ENCODE measurements at places on chromosomes 4 and X.

- DNase-seq = no peak
These were observed 291.8 kb upstream of the PRKX start for GRCh38 chrX:4005281-4005680.

GRCh38 chrX:154355776-154356140, 18.7 kb downstream of the FLNA start:
- no peak for DNase-seq

GRCh38 chr4:5976921-5977320, 41.3 kb downstream of the C4orf50 start:
- DNase-seq = no peak

DNA sequence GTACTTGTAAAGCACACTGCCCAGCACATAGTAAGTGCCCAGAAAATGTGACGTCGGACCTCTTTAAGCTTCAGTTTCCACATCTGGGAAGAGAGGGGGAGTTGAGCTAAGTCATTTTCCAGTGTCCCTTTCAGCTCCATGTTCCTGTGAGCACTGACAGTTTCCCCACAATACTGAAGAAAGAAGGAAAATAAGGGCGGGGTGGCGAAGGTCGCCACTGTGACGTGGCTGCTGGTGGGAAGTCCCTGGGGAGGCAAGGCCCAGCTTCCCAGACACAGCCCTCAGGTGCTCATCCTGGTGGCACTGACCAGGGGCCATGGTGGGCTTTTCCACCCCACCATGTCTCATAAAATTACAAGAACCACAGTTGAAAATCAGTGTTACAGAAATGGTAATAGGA, 121.8 kb downstream of the PTTG2 start:
- no peak for DNase-seq

DNA sequence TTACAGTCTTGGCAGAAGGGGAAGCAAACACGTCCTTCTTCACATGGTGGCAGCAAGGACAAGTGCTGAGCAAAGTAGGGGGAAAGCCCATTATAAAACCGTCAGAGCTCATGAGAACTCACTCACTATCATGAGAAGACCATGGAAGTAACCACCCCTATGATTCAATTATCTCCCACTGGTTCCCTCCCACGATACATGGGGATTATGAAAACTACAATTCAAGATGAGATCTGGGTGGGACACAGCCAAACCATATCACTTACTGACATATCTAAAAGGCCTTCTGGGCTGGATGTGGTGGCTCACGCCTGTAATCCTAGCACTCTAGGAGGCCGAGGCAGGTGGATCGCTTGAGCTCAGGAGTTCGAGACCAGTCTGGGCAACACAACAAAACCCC, 117.1 kb upstream of the USP9X start:
- no peak for DNase-seq

- no peak for DNase-seq
These were observed 2.2 kb downstream of the GRIA2 start for GRCh38 chr4:157222771-157223160.

DNA sequence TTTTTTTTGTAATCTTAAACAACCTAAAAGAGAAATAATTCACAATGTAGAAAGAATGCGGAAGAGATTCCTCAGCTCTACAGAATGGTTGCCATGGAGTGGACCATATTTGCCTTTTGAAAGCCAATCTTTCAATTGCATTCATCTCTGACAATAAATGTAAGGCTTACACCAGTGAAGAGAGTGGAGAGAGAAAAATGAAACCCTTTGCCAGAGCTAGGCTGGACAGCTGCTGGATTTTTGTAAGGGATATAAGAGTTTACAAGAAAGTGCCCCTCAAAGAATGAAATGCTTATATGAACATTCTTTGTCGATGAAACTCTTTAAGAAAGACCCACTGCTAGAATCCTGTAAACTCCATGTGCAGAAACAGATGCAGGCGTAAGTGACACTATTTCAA, 66.0 kb upstream of the FAT1 start:
- peak; percentile 46 for DNase-seq

- no peak for DNase-seq
These were observed 2024.5 kb upstream of the ADGRL3 start for GRCh38 chr4:59175617-59176016.

- DNase-seq = no peak
These were observed 1289.6 kb upstream of the TENM3 start for GRCh38 chr4:180953572-180953971.

DNA sequence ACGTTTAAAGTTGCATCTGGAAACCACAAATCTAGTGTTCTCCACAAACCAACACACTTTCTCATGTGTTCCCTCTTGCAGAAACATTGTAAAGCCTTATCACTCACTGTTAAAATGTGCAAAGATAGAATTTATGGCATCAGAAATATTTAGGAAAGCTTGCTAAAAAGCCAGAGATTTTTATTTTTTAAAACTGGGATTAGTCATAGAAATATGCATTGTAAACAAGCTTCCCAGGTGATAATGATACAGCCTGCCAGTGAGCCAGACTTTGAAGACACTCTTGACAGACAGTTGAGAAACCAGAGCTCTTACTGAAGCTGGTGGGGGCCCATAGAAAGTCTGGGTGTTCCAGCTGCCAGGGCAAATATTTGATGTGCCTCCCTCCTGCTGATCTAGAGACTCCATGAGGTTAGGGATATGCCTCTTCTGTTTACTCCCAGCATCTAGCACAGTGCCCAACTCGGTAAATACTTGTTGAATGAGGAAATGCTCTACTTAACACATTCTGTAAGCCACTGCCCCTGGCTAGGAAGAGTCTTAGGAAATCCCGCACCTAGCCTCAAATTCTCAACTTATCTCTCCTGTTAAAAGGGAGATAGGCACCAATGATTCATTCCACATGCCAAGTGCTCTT, 179.0 kb upstream of the RASGEF1B start:
- DNase-seq = no peak

GRCh38 chr4:35982318-35982717, 262.0 kb downstream of the ARAP2 start:
- DNase-seq = no peak

- peak; percentile 63 for DNase-seq
These were observed 9.5 kb downstream of the GNRHR start for GRCh38 chr4:67744561-67745283.

DNA sequence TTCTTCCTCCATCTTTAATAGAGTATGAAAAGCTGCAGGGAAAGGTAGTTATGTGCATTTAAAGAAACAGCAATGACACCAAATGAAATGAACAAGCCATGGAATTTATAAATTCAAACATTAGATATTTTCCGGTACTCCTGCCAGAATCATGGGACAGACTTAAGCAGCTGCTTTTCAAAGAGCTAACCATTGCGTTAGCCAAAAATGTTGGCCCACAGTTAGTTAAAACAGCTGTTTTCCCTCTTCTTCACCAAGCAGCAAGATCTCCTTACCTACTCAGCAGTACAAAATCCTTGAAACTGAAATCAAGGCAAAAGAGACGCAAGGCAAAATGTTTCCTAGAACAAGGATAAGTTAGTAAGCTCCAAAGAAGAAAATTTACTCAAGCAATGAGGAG, 64.0 kb downstream of the MANBA start:
- no peak for DNase-seq

GRCh38 chr4:185464183-185464582, 7.3 kb downstream of the CCDC110 start:
- DNase-seq = no peak

- no peak for DNase-seq
These were observed 12.4 kb downstream of the SLC34A2 start for GRCh38 chr4:25667931-25668557.

DNA sequence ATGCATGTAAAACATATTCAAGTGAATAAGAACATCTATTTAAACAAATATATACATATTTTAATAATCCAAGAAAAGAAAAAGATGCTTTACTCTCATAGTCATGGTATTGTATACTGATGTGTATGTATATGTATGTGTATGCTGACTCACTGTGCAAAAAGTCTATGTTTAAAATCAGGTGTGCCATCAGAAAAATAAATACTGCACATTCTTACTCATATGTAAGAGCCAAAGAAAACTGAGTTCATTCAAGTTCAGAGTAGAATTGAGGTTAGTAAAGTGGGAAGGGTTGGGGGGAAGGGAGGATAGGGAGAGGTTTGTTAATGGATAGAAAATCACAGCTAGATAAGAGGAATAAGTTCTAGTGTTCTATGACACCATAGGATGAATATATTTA, 403.9 kb upstream of the SMIM31 start:
- DNase-seq = no peak

GRCh38 chr4:61714387-61714911, 514.3 kb downstream of the ADGRL3 start:
- DNase-seq = no peak

DNA sequence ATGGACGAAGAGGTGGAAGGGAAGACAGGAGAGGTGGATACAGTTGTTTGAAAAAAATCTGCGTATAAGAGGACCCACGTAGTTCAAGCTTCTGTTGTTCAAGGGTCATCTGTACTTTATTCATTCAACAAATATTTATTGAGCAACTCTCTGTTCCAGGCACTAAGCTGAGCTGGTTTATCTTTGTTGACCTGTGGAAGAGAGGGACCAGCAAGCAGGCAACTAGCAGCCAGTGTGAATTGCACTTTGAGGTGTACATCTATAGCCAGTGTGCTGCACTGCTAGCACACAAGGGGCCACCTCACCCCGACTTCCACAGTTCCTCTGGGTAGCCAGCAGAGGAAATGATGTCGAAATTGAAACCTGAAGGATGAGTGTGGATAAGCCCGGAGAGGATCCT, 191.4 kb downstream of the SOWAHB start:
- DNase-seq = no peak

- DNase-seq = no peak
These were observed 80.2 kb downstream of the GRIA2 start for GRCh38 chr4:157300701-157301100.

GRCh38 chr4:152943672-152944071, 7.5 kb downstream of the FHDC1 start:
- DNase-seq = peak; percentile 84

DNA sequence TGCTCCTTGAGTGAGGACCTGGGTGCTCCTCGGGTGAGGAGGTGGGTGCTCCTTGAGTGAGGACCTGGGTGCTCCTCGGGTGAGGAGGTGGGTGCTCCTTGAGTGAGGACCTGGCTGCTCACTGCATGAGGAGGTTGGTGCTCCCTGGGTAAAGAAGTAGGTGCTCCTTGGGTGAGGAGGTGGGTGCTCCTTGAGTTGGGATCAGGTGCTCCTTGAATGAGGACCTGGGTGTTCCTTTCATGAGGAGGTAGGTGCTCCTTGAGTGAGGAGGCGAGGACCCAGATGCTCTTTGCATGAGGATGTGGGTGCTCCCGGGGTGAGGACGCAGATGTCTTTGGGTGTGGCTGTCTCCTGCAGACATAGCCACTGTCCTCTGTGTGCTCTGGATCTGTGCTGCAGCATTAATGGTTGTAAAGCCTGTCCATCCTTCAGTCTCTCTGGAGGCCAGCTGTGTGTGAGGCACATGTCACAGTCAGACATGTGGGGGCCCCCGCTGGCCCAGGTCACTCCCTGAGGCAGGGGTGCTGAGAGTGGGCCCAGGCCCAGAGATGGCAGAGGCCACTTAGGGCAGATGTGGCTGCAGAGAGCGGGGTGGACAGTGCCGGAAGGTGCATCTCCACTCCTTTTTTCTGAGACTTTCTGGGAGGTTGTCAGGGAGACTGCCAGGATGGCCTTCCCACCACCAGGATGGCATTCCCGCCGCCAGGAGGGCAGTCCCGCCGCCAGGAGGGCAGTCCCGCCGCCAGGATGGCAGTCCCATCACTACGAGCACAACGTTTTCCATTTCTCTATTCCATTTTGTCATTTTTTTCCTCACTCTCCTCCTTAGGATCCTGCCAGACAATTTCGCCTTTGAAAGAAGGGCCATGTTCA, 101.8 kb downstream of the HMX1 start:
- no peak for DNase-seq

GRCh38 chr4:144267084-144267483, 126.6 kb upstream of the GYPA start:
- no peak for DNase-seq

GRCh38 chrX:40326186-40326965, 228.6 kb upstream of the BCOR start:
- peak; percentile 12 for DNase-seq

DNA sequence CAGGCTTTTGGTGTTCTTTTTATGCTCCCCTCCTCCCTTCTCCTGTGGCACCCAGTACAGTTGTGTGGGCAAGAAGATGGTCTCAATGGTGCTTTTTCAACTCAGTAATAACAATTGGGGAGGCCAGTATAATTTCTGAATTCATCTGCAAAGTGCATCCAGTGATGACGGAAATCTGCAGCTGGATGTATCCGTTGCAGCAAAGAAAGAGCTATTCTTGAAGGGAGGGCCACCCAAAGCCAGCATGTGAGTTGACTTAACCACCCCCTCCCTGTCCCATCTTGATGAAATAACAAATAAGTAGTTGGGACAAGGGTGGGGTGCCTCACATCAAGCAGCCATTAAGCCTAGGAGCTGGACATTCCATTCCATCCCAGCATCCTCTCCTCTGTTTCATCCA, 30.7 kb downstream of the TSC22D3 start:
- DNase-seq = no peak

GRCh38 chr4:38099020-38099600, 138.9 kb downstream of the PTTG2 start:
- DNase-seq = no peak

- peak; percentile 18 for DNase-seq
These were observed 1.4 kb downstream of the RWDD4 start for GRCh38 chr4:183657564-183657963.

DNA sequence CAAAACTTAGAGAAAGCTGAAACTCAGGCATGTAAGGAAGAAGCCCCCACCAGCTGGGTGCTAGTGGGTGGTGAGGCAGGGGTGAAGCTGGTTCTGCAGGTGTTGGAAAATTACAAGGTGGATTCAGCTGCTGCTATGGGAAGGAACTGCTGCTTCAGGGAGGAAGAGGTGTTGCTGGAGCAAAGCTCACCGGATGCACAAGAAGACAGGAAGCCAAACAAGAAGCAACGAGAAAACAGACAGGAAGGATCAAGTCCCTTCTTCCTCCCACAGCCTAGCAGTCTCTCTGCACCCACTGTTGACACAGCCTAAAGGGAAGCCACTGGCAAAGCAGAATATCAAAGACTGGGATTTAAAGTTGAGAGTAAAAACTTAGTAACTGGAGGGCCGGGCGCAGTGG, 100.2 kb upstream of the JADE1 start:
- DNase-seq = no peak

- DNase-seq = no peak
These were observed 300.8 kb downstream of the PCDH7 start for GRCh38 chr4:31021008-31021407.

DNA sequence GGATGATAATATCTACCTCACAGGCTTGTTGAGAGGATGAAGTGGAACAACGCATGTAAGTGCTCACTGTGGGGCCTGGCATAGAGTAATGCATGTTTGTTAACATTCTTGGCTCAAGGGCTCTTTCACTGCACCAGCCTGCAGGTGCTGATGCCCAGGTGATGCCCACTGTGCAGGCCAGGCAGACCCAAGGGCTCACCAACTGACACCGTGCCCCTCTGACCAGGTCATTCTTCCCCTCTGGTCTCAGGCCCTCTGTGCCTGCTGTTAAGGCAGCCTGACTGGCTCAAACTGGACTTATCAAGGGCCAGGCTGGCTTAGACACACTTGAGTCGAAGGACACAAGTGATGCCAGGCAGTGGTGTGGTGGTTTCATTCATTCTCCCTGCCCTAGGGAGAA, 90.5 kb downstream of the PJA1 start:
- no peak for DNase-seq

Data from fibroblast of skin of right biceps (primary cell).